ENCODE measurements at places on chromosomes 6 and 20.
A peak's percentile ranks its signal among the peaks of the same experiment; 100 is the strongest.

DNA sequence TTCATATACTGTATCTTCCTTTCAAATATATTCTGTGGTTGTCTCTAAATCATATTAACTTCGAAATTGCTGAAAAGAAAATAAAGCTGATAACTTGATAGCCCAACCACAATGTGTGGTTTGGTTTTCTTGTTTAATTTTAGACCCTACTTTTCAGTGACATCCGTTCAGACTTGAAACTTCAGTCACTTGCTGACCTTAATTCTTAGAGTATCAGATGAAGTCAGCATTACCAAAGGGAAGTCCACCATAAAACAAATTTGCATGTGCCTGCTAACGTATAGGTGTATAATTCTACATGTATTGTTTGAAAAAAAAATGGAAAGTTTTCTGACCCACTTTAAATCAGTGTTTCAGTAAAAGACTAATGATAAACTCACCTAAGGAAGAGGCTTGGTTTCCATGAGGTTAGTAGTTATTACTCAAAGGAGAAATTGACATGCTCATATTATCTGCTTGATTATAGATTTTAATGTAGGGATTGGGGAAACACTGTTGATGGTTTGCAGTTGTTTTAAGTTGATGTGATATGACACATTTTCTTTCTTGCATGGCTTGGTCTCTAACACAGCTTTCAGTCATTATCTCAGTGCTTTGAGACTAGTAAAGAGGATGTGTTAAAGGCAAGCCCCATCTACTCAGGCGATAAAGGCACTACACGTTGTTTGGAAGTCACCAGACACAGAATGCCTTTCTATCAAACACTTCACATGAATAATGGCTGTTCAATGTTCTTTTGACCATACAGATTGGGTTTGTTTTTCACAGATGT, 5.2 kb upstream of the IL17A start:
- DNase-seq: no peak

DNA sequence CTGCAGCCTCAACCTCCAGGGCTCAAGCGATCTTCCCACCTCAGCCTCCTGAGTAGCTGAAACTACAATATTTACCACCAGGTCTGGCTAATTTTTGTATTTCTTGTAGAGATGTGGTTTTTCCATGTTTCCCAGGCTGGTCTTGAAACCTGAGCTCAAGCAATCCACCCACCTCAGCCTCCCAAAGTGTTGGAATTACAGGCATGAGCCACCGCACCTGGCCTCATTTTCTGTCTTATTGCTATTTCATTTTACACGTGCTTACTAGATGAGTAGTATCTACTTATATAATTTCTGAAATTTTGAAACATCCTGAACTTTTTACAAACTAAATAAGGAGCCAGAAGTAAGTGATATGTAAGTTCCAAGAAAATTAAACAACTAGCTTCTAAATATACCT, 34.6 kb downstream of the CLIC5 start:
- no peak for DNase-seq

DNA sequence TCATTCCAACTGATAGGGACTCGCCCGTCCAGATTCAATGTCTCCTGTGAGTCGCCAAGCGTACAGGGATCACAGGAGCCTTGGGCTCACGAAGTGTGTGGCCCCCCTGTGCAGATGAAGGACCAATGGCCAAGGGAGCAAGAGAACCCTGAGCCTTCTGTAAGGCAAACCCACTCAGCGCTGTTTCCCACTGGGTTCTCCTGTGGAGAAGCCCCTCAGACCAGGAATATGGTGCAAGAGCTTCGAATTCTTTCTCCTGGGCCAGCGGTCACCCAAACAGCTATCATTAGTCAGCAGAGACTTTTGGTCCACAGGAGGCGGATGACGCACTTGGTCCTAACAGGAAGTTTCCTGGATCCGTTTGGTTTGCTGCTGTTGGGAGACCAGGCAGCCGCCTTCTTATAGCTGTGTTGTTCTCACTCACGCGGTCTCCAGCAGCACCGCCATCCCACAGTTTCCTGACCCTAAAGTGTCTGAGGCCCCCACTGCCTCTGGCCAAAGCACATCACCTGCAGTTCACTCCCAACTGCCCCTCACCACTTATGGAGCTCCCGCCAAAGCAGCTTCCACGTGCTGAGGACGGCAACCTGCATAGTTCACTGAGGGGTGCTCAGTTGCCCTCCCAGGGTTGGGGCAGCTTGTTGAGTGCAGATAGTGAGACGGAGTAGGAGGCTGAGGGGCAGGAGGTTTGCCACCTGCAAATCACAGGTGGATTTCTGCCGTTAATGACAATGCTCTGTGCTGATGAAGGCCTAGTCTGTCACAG, 268.6 kb downstream of the ERMARD start:
- DNase-seq: no peak

- no peak for DNase-seq
Observed at GRCh38 chr6:10681795-10682194, 12.6 kb downstream of the C6orf52 start.

- DNase-seq: no peak
Observed at GRCh38 chr6:118704915-118705314, 53.5 kb upstream of the CEP85L start.

GRCh38 chr6:64280569-64280968, 645.0 kb downstream of the PHF3 start:
- peak; percentile 11 for DNase-seq

Measured in HS-27A (cell line).